Neural progenitor cell (in vitro differentiated cells): ENCODE measurements at places on chromosomes 11 and 22.

DNA sequence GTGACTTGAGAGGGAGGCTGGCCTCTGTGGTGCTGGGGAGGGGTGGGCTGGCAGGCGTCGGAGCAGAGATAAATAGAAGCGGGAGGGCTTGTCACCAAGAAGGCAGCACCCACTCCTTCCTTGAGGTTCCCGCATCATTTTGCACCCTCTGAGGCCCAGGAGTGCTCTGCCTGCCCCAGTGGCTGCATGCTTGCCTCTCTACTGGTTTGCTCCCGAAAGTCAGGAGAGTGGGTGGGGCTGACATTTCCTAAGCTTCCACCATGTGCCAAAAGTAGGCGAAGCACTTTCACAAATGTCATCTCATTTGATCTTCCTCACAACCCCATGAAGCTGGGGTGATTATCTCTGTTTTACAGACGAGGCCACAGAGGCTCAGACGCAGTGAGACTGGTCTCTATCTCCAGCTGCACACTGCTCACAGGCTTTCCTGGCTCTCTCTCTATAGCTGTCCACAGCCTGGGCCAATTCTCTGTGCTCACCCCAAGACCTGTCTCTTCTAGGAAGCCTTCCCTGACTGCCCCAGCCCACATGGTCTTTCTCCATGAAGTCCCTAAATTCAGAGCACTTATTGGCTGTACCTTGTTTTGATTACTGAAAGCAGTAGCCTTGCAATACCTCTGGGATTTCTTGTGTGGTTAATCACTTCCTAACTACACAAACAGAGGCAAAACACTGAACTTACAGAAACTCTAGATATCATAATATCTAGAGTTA is 2.6 kb upstream of the UCP3 start:
- H3K4me1 ChIP-seq = no peaks in the 10 kb centered on the region
- no peak for DNase-seq
- H3K27ac ChIP-seq = no peak overlapping the region
- H3K4me3 ChIP-seq = no peak overlapping the region
- H3K27me3 ChIP-seq = no peaks in the 10 kb centered on the region
- H3K36me3 ChIP-seq = no peaks in the 10 kb centered on the region

DNA sequence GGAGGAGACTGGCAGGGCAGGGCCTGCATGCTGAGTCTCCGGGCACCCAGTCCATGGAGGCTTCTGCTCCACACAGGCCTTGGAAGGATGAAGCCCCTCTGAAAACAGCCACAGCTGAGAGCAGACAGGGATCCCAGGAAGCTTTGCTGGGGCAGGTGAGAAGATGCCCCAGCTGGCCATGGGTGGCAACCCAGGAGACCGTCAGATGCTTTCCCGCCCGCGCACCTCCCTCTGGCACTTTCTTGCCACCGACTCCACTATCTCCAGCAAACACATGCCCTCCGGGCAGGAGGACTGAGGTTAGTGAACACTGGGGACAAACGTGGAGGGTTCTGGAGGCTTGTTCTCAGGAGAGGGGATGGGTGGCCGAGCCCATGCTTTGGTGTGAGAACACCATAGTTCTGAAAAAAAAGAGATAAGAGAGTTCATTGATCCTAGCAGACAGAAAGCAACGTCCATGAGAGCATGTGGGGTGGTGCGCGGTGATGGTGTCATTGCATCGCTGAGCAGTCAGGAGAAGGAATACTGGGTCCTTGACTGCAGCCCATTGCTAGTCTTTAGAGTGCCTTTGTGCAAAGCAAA is 2.3 kb downstream of the C1QTNF6 start:
- no peaks in the 10 kb centered on the region for H3K27me3 ChIP-seq
- peaks cover 27% of the 10 kb centered on the region for H3K4me1 ChIP-seq
- H3K4me3 ChIP-seq = no peak overlapping the region
- no peaks in the 10 kb centered on the region for H3K36me3 ChIP-seq

GRCh38 chr11:105799263-105799662 is 189.4 kb downstream of the GRIA4 start:
- H3K36me3 ChIP-seq = no peaks in the 10 kb centered on the region
- peaks cover 4% of the 10 kb centered on the region for H3K4me1 ChIP-seq
- no peak overlapping the region for H3K4me3 ChIP-seq
- H3K27me3 ChIP-seq = no peaks in the 10 kb centered on the region
- no peak overlapping the region for H3K27ac ChIP-seq

- H3K27ac ChIP-seq = no peak overlapping the region
- DNase-seq = no peak
- H3K27me3 ChIP-seq = no peaks in the 10 kb centered on the region
- H3K36me3 ChIP-seq = no peaks in the 10 kb centered on the region
These were observed 1592.1 kb upstream of the TENM4 start for GRCh38 chr11:81032906-81033305.

- H3K36me3 ChIP-seq = no peaks in the 10 kb centered on the region
- H3K4me3 ChIP-seq = no peak overlapping the region
- no peak for DNase-seq
- H3K27ac ChIP-seq = no peak overlapping the region
These were observed 18.8 kb upstream of the OPCML start for GRCh38 chr11:133551064-133551463.

GRCh38 chr11:55956521-55956920 is 13.2 kb downstream of the OR10AG1 start:
- no peak overlapping the region for H3K27ac ChIP-seq
- H3K27me3 ChIP-seq = no peaks in the 10 kb centered on the region
- H3K36me3 ChIP-seq = no peaks in the 10 kb centered on the region

DNA sequence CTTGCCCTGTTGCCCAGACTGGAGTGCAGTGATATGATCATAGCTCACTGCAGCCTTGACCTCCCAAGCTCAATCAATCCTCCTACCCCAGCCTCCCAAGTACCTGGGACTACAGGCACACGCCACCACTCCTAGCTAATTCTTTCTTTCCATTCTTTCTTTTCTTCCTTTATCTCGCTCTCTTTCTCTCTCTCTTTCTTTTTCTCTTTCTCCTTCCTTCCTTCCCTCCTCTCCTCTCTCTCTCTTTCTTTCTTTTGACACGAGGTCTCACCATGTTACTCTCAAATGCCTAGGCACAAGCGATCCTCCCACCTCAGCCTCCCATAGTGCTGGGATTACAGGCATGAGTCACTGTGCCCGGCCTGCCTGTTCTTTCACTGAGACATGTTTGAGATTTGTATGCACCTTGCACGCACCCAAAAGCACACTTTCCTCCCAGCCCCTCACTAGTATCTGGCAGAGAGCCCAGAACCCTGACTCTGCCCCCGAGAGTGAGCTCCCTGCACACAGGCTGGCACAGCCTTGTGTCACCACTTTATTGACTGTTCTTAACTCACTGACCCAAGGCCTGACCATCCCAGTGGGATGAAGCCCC is 56.8 kb downstream of the CD6 start:
- DNase-seq = no peak
- H3K4me1 ChIP-seq = peaks cover 15% of the 10 kb centered on the region
- H3K27me3 ChIP-seq = peaks cover 27% of the 10 kb centered on the region
- no peak overlapping the region for H3K4me3 ChIP-seq
- no peak overlapping the region for H3K27ac ChIP-seq

- peaks cover 29% of the 10 kb centered on the region for H3K27me3 ChIP-seq
- H3K4me1 ChIP-seq = peaks cover 30% of the 10 kb centered on the region
- DNase-seq = peak; percentile 13
- H3K36me3 ChIP-seq = no peaks in the 10 kb centered on the region
These were observed 837 bp upstream of the PLAAT5 start for GRCh38 chr11:63491636-63492372.

DNA sequence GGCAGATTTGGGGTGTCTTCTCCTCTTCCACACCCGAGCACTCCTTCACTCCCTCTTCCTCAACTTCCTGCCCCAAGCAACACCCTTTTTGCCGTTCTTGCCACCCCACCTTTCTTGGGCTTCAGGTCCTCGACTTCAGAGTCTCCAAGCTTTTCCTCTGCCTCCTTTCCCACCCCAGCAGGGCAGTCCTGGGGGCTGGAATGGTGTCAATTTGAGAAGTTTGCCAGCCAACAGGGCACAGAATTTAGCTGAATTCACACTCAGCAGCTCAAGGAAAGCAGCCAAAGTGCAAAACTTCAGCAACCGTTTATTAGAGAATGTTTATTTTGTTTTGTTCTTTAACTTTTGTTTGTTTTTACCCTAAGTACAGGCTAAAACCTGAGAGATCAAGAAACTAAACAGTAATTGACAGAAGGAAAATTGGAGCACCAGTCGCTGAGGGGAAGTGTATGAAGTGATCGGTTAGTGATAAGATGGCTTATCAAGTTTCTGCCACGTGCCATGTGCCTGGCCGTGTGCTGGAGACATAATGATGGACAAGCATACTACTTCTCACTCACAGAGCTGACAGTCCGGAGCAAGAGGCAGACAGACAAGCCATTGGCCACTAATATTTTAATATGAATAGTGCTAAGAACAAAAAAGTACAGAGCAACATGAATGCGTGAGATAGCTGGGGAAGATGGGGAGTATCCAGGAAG is 44.4 kb downstream of the AHNAK start:
- no peak overlapping the region for H3K27ac ChIP-seq
- H3K36me3 ChIP-seq = no peaks in the 10 kb centered on the region
- peaks cover 8% of the 10 kb centered on the region for H3K27me3 ChIP-seq

DNA sequence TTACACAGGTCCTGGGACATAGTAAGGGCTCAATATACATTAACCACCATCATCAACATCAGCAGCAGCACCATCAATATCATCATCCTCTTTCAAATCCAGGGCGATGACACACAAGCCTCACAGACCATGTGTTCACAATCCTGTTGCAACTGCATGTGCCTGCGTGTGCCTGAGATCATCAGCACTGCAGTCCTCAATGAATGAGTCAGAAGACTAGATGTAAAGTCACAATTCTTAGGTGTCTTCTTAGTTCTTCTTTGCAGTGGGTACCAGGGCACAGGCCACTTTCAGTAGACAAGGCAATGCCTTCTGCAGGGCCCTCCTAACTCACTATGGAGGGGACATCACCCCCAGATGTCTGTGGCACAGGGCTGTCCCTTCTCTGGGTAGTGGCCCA is 111.1 kb downstream of the MYO18B start:
- no peak overlapping the region for H3K4me3 ChIP-seq
- no peak overlapping the region for H3K27ac ChIP-seq
- no peaks in the 10 kb centered on the region for H3K27me3 ChIP-seq
- no peaks in the 10 kb centered on the region for H3K36me3 ChIP-seq
- no peak for DNase-seq

DNA sequence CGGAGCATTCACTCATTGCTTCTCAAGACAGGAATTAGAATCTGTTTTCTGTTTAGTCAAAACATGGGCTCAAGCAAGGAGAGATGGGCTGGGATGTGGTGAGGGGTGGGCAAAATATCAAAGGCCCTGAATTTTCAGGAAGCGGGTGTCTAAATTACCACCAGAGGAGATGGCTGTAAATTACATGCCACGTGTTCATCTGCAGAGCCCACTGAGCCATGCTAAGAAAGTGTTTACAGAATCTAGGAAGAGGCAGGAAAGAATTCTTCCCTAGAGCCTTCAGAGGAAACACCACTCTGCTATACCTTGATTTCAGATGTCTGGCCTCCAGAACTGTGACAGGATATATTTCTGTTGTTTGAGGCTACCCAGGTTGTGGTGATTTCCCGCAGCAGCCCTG is 46.1 kb downstream of the CLMP start:
- no peaks in the 10 kb centered on the region for H3K4me1 ChIP-seq
- H3K4me3 ChIP-seq = no peak overlapping the region
- H3K36me3 ChIP-seq = no peaks in the 10 kb centered on the region
- H3K27me3 ChIP-seq = no peaks in the 10 kb centered on the region
- H3K27ac ChIP-seq = no peak overlapping the region
- no peak for DNase-seq

DNA sequence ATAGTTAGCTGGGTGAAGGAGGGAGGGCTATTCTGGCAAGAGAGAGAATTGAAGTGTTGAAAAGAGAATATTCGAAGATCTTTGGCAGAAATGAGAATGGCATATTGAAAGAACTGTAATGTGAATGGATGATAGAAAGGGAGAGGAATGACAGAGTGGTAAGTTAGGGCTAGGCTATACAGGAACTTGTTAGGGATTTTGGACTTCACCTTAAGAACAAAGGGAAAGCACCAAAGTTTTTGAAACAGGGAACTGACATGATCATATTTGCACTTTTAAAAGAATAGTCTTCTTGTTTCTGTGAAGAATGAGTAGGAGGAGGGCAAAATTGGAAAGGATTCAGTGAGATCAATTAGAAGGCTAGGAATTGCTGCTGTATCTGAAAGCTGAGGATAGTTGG is 119.3 kb downstream of the METTL15 start:
- DNase-seq = no peak
- H3K27ac ChIP-seq = no peak overlapping the region
- no peaks in the 10 kb centered on the region for H3K27me3 ChIP-seq
- no peak overlapping the region for H3K4me3 ChIP-seq
- H3K4me1 ChIP-seq = no peaks in the 10 kb centered on the region

DNA sequence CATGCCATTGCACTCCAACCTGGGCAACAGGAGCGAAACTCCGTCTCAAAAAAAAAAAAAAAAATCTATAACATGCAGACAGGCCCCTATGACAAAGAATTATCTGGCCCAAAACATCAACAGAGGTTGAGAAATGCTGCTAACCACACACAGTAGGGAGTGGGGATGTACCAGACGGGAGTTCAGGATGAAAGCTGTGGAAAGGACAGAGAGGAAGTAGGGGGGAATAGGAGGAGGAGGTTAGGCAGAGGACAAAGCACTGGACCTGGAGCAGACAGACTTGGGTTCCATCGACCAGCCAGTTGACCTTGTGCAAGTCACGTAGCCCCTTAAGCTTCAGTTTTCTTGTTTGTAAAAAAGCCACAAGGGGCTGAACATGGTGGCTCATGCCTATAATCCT is 12.5 kb downstream of the LRP4 start:
- H3K4me1 ChIP-seq = peaks cover 33% of the 10 kb centered on the region
- H3K4me3 ChIP-seq = no peak overlapping the region
- no peak for DNase-seq
- no peaks in the 10 kb centered on the region for H3K36me3 ChIP-seq

DNA sequence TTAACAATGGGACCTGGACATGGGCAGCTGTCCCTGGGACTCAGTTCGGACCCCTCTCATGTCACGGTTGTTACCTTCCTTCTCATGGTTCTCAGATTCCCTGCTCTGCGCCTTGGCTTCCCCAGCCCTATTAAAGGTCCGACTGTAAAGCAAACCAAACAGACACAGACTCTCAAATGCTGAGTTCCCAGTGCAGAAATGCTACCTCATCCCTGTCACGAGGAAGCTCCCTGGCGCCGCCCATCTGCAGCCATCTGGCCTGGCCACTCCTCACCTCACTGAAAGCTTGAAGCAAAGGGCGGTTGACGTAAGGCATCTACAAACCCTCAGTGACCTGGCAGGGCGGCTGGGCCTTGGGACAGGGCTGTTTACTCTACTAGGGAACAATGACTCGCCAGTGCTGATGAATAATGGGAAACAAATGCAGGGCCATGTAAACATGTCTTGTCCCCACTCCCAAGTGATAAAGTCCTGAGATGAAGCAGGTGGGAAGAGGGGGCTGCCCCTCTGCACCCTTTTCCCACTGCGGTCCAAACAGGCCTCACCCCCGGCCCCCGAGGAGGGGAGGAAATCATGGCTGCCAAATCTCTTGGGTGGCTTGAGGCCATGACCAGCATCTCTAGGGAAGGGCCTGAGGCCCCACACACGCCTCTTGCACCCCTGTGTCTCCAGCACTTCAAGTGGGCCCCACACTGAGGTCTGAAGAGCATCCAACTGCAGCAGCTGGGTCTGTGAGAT is 49.3 kb downstream of the SCUBE1 start:
- H3K27ac ChIP-seq = no peak overlapping the region
- H3K36me3 ChIP-seq = no peaks in the 10 kb centered on the region
- no peaks in the 10 kb centered on the region for H3K27me3 ChIP-seq
- peak; percentile 26 for DNase-seq
- H3K4me3 ChIP-seq = no peak overlapping the region

GRCh38 chr11:5690736-5691135 is 1.1 kb downstream of the TRIM22 start:
- H3K27ac ChIP-seq = peak overlapping the region; percentile 93
- H3K4me1 ChIP-seq = peaks cover 22% of the 10 kb centered on the region
- DNase-seq = no peak
- H3K36me3 ChIP-seq = no peaks in the 10 kb centered on the region
- H3K27me3 ChIP-seq = no peaks in the 10 kb centered on the region
